ENCODE measurements at places on chromosomes 7 and 10.

- DNase-seq: no peak
These were observed 113.3 kb upstream of the BMPER start for GRCh38 chr7:33792041-33792440.

DNA sequence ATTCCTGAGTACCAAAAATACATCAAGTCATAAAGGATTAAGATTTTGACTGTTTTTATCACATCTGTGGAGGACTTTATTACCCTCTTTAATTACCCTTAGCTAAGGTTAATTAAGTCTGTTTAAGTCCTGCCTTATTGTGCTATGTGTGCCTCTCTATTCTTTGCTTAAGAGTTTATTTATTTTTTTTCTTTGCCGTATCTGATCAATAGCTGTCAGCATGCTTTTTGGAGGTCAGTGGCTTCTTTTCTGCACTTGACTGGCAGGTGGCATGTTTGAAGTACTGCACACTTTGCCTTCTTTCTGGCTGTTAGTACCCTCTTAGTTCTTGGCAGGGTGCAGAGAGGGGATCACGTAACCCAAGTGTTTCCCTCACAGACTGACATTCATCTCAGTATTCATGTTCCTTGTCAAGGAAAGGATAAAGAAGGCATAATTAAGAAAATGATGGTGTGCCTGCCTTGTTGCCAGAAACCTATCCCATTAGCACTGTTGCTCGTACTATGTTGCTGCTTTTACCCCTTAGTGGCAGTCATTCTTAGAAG, 225.8 kb downstream of the EXOC4 start:
- DNase-seq: no peak

GRCh38 chr10:59960751-59961150, 54.4 kb upstream of the CCDC6 start:
- no peak for DNase-seq

- DNase-seq: no peak
These were observed 28.5 kb downstream of the MKLN1 start for GRCh38 chr7:131355917-131356777.

- DNase-seq: no peak
These were observed 9.4 kb upstream of the INPP5A start for GRCh38 chr10:132528064-132528691.
